Caki2 (cell line): ENCODE measurements at places on chromosomes 5 and 9.

DNA sequence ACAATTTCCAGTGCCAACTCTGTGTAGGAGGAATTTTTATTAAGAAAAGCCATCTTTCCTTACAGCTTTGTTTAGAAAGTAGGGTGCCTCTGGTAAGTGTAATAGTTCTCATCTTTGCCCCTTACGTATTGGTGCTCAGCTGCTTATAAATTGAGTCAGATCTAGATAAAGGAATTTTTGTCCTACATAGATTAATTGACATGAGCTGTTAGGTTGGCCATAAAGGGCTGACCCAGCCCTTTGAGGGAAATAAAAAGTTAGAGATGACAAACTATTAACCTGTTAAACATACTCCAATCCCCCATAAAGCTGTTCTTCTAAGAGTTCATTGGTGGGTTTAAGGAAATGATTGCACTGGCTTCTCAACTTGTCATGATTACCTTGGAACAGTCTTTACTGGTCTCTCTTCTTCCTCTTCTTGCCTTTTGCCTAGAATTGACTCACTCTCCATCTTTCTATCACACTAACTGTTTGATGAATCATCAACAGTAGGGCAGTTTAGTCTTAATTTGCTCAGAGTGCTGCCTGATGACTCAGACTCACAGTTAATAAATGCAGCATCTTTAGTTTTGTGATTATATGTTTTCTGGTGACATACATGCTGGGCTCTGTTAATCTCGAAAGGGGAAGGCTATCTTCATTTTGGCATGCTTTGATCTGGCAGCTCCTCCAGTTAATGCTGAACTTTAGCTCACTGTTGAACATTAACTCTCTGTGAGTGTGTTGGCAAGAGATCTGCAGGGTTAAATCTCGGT lies 51.7 kb downstream of the ARHGAP26 start:
- peak; percentile 99 for DNase-seq

GRCh38 chr9:88399966-88400365 lies 11.7 kb downstream of the SPIN1 start:
- peak; percentile 38 for DNase-seq

DNA sequence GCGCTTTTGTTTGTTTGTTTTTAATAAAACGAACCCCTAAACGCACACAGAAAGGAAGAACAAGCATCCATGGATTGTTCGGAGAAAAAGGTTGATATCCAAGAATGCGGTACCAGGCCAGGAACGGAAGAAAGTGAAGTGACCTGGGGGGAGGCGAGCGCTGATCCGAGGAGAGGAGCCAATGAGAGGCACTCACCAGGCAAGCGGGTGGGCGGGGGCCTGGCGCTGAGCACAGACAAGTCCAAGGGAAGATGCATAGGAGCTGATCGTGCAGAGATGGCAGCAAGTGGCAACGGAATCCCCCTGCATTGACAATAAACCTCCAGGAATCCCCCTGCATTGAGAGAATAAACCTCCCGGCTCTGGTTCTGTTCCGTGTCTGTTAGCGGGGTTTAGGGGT lies 8.4 kb downstream of the OBP2B start:
- no peak for DNase-seq

DNA sequence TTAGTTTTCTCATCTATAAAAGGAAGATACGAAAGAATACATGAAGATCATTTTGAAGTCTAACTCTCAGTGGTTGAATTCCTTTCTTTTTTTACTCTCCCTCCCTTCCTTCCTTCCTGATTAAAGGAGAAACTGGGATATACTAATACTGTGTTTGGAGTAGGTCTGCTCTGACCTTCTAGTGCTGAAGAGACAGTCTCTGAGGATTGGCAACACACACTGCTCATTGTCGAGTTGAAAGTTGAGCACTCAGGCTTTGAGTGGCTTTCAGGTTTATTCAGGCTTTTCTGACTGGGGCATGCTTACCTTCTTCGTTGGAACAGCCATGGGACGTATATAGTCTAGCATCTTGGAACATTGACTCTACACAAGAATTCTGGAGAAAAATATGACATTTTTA lies 86.9 kb upstream of the RPS23 start:
- no peak for DNase-seq

DNA sequence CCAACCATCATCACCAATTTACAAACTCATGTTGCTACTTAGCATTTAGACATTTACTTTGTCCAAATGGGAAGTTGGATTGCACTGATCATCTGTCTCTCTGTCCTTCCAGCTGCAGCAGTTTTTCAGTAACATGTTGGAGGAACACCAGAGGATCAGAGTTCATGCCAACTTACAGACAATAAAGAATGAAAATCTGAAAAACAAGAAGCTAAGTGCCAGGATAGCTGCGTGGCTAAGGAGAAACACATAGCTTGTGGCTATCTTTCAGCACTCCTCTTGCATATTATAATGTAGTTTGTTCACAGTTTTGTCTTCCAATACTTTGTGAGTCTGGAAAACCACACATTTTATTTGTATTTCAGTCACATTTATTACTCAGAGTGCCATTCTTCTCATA lies 6.4 kb upstream of the ARL14EPL start:
- no peak for DNase-seq

- DNase-seq: no peak
These were observed 240.9 kb downstream of the SYK start for GRCh38 chr9:91042541-91042940.

DNA sequence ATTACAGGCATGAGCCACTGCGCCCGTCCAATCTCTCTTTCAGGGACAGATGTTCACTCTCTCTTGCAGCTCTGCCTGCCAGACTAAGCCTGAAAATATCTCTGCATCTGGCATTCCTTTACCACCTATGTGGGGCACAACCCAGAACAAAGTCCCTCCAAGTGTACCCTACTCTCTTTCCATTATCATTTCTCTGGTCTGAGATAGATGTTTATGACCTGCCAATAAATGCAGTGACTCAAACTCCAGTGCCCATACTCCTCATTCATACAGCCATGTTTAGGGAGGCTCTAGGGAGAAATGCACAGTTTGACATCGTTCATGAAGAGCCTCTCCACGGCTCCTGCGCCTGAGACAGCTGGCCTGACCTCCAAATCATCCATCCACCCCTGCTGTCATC lies at the start of gene BTNL3:
TSS of gene BTNL3 (plus strand) at position 255 of the 400 bp plus-strand sequence. CDS start 183 bp downstream, outside the sequence.
- no peak for DNase-seq

DNA sequence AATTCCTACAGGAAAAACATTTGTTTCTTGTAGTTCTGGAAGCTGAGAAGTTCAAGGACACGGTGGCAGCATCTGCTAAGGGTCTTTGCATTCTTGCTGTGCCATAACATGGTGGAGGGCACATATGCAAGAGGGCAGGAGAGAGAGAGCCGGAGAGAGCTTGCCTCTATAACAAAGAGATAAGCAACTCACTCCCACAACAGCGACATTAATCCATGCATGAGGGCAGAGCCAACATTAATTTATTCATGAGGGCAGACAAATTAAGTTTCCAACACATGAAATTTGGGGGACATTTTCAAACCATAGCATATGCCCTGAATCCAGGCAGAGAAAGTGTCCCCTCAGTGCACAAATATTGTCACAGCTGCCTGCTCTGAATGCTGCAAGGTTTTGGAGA lies 4.4 kb upstream of the GTF3C5 start:
- no peak for DNase-seq

- DNase-seq: no peak
These were observed 2403.7 kb upstream of the C9orf72 start for GRCh38 chr9:29976981-29977380.

GRCh38 chr9:128724744-128725211 lies 851 bp upstream of the ZDHHC12 start:
- peak; percentile 92 for DNase-seq

- DNase-seq: no peak
These were observed 16.9 kb downstream of the SEMA4D start for GRCh38 chr9:89480825-89481537.

DNA sequence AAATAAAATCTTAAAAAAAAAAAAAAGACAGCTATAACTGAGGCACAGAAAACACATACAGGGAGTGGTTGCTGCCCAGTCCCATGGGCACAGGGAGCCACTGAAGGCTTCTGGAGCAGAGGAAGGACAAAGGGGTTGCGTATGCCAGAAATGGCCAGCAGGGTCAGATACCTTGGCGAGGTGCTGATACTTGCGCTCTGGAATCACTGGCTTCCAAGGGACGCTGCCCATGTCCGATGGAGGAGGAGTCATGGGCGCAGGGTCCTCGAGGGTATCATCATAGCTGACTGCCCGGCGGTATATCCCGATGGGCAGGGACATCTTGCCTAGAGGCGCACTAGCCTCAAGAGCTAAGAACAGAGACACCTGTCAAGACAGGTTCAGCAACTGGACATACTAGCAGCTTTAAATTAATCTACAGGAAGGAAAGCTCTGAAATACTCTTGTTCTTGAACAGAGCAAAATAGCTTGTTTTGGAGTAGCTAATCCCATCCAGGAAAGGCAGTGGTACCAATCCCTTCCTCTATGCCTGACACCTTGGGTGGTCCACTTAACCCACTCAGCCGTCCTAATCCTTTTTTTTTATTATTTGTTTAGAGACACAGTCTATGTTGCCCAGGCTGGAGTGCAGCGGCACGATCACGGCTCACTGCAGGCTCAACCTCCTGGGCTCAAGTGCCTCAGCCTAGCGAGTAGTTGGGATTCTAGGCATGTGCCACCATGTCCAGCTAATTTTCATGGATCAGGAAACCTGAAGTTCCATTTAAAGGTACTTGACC lies 6.0 kb downstream of the KIAA1191 start:
- no peak for DNase-seq

DNA sequence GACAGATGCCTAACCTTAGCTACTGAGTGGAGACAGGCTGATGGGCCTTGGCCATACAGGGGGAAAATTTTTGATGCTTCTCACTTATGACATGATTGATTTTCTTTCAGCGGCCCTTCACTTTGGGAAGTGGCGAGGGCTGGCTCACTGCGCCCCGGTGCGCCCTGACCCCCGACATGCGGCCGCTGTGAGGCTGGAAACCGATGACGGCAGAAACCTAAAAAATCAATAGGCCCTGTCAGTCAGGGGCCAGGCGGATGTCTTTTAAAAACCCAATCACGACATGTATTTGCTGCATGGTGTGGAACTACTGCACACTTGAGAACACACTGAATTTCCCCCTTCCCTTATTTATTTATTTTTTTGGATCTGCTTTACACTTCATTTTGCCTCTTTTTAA lies 121.7 kb downstream of the EBF1 start:
- no peak for DNase-seq

DNA sequence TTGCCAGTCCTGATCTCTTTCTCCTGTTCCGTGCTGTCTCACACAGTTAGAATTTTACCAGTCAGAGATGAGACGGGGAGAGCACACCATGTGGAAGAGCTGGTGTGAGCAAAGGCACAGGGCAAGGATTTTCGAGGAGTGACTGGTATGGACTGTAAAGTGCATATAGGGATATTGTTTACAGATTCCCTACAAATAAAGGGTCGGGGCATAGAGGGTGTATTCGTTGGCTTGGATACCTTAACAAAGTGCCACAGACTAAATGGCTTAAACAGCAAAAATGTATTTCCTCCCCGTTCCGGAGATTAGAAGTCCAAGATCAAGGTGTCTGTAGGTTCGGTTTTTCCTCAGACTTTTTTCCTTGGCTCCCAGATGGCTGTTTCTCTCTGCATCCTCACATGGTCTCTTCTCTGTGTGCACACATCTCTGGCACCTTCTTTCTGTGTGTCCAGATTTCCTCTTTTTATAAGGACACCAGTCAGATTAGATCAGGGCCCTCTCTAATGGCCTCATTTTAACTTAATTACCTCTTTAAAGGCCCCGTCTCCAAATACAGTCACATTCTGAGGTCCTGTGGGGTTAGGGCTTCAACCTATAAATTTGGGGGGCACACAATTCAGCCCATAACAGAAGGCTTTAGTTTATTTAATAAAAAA lies 23.4 kb downstream of the CYFIP2 start:
- no peak for DNase-seq

- no peak for DNase-seq
These were observed 706.6 kb upstream of the RGMB start for GRCh38 chr5:98066910-98067309.

GRCh38 chr5:174329738-174330137 lies 284.2 kb downstream of the NSG2 start:
- no peak for DNase-seq

- no peak for DNase-seq
These were observed 47.1 kb downstream of the MAPKAP1 start for GRCh38 chr9:125659954-125660353.

DNA sequence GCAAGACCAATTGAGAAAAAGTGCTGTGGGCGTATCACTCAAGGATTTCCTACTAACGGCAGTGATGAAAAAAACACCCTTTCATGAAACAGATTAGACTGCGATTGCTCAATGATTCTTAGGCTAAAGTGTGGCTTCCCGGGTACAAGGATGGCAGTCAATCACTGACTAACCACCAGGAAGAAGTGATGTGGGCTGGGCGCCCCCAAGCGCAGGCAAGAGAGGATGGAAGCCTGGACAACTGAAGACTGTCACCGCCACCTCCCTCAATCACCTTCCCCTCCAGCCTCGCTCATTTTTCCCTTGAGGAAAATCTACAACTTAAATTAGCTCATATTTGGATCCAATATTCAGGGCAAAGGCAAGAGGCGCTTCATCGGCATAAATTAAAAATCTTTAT lies 707.2 kb downstream of the MTRR start:
- DNase-seq: no peak

GRCh38 chr5:117954331-117954730 lies 1034.0 kb downstream of the DTWD2 start:
- DNase-seq: no peak

DNA sequence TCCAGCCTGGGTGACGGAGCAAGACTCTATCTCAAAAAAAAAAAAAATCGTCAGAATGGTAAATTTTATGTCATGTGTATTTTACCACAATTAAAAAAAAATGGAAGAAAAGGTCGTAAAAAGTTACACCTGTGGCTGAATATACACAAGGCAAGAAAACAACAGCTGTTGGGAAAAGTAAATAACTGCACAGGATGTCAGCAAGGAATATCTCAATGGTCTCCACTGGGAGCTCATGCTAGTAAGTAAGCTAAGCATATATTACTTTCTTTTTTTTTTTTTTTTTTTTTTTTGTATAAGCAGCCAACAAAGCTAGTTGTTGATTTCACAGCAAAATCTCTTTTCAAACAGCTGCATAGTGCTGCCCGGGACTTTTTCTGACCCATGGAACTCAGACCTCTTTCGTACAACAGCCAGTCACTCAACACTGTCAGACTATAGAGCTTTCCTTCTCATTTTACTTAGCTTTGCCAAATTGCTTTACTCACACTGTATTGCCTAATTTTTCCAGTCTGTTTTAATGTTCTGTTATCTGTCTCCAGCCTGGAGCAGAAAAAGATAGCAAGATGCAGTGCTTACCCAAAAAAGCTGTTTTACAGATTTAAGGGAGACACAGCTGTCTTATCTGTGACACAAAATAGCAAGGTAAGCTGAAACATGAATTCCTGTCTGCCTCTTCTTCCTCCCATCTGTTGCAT lies 175.9 kb downstream of the ENC1 start:
- no peak for DNase-seq

- no peak for DNase-seq
These were observed 356.9 kb downstream of the SEMA5A start for GRCh38 chr5:9188956-9189355.

GRCh38 chr9:121840838-121841760 lies 189.7 kb downstream of the DAB2IP start:
- no peak for DNase-seq

- no peak for DNase-seq
These were observed 508 bp upstream of the SNCAIP start for GRCh38 chr5:122311497-122311960.
